ENCODE measurements at places on chromosomes 16 and 17.
A peak's percentile ranks its signal among the peaks of the same experiment; 100 is the strongest.

DNA sequence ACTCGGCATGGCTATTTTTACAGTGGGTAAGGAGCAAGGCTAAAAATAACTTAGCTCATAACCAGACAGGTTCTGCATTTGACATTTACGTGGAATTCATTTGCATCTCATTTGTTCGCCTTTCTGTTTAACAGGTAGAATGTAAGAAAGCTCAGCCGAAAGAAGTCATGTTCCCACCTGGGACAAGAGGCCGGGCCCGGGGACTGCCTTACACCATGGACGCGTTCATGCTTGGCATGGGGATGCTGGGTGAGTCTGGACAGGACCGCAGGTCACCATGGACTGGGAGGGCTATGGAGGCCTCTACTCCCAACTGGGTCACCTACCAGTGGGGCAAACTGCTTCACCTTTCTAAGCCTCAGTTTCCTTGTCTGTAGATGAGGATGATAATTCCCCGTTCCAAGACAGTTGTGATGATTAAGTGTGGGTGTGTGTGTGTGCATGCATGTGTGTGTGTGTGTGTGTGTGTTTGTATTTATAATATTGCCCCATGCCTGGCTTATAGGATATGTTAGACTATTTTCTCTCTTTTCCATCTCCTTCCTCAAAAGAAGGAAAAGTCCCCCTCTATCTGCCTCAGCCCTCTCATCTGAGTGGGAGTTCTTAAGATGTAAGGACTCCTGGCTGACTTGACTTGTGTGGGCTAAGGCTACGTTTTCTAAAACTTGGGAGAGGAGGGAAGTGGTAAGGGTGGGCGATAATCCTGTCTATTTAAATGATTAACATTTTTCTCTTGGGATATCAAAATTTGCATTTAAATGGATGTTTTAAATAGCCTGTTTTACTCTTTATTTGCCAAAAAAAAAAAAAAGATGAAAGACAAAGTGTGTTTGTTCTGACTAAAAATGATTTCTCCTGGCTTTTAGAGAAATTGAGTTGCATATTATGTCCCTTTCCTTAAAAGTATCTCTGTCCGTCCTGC is 129.0 kb downstream of the CCDC182 start:
- no peak for DNase-seq

GRCh38 chr17:10875984-10876555 is 38.2 kb upstream of the PIRT start:
- DNase-seq, result no peak

- no peak for DNase-seq
These were observed 903.9 kb downstream of the CDH11 start for GRCh38 chr16:64217789-64218535.

GRCh38 chr17:74467221-74467951 is 952 bp downstream of the CD300A start:
- DNase-seq, result no peak

DNA sequence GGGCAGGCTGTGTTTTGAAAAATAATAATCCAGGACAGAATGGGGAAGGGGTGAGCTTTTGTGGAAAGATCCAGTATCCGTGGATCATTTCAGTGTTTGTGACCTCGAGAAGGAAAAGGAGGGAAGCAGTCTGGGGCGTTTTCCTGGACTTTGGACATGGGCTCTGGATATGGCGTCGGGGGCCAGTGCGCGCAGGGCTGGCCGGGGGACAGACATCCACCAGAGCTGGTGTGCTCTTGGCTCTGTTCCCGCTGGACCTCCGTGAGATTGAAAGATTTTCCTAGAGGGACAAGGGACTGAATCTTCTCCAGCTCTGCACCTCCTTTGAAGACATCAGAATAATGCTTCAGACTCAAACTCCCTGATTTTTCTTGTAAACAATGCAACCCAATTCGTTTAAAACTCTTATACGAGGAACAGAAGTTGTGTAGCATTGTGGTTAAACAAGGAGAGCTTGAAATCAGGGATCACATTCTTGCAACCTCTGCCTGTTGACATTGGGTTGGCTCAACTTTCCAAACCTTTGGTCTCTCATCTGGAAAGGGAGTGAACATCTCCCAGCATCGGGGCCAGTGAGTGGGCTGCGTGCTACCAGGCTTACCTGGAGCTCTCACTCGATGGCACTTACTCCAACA is 75.9 kb downstream of the C16orf95 start:
- DNase-seq, result no peak

- no peak for DNase-seq
These were observed 114.5 kb upstream of the GSE1 start for GRCh38 chr16:85498607-85499006.

DNA sequence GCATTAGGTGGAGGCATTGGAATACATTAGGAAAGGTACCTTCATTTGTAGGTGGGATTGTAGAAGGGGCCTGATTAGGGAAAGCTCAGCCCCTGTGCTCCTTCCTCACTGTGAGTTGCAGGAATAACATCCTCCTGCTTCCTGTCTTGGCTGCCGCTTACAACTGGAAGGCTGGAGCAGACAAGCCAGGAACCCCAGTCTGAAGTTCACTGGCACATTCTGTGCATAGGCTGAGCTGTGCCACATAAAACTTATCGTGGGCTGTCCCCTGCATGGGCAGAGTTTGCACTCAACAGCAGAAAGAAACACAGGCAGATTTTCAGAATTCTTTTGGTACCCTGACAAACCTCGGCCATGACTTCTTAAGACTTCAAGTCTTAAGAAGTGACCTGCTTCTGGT is 200.1 kb downstream of the SALL1 start:
- DNase-seq, result no peak

GRCh38 chr16:55628306-55628968 is 27.4 kb upstream of the SLC6A2 start:
- DNase-seq, result no peak

DNA sequence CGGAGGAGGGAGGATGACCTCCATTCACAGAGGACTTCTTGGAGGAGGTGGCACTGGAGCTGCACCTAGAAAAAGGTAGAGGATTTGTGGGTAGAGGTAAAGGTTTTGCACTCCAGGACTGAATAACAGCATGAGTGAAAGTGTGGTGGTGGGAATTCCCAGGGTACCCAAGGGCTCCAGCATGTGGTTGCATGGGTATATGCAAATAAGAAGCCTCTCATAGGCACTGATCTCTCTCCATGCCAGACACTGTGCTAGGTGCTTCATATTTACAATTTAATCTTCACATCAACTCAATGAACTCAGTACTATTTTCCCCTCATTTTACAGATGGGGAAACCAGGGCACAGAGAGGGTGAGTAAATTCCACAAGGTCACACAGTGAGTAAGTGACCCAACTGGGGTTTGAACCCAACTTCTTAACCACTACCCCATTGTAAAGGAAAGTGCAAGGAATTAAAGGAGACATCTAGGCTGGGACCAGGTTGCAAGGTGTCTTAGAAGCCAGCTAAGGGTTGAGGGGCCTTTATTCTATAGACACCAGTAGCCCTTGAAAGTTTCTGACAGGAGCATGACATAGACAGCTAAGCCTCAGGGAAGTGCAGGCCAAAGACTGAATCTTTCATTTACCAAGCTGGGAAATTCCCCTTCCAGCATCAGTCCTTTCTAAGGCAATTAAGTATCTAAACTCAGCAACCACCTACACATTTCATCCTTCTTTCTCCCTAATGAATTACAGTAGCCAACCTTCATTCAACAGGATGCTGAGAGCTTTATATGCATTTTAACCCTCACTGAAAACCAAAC is 21.3 kb downstream of the SCNN1B start:
- no peak for DNase-seq

DNA sequence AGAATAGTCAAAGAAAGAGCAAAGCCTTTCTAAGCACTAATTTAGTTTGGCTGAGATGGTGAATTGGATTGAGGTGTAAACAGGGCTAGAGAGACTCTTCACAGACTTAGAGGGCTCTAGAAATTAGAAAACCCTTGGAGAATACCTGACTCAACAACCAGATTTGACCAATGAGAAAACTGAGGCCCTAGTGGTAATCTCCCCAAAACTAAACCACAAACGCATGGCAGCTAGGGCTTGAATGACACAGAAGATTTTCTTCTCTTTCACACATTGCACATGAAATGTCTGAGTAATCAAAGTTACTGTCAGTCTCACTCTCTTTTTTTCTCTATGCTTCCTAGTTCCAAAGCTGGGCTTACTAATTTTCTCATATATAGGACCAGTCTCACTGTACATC is 314.5 kb upstream of the KCNJ16 start:
- no peak for DNase-seq

- DNase-seq, result no peak
These were observed 16.5 kb upstream of the AKTIP start for GRCh38 chr16:53519417-53520091.

DNA sequence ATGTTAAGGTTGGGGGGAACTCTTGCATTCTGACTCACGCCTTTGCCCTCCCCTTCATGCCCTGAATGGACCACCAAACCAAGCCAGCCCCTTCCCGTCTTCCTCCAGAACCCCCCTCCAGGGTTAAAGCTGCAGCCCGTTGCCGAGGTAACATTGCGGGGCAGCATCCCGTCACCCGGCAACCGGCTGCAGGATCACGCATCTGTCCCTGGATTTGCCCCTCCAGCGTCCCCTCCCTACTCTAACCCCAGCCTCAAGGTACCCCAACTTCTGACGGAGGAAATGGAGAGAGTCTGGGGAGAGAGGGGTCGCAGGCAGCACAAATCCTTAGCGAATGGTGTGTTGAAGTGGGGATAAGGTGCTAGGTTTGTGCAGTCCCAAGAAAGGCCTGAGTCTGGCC is 563 bp upstream of the NLGN2 start:
- no peak for DNase-seq

DNA sequence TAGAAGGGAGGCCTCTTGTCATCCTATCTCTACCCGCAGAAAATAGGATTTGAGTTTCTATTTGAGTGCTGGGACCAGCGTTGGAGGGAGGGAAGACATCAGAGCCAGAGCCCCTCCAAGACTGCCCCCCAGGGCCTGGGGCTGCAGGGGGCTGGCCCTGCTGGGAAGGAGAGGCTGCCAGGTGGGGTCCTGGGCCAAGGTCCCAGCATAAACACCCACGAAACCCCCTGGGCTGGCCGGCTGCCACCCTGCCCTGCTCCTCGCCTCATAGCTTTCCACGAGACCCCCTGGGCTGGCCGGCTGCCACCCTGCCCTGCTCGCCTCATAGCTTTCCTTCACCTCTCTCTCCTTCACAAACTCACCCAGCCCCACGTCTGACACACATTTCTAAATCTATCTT is 10.6 kb upstream of the TEX19 start:
- DNase-seq, result no peak

DNA sequence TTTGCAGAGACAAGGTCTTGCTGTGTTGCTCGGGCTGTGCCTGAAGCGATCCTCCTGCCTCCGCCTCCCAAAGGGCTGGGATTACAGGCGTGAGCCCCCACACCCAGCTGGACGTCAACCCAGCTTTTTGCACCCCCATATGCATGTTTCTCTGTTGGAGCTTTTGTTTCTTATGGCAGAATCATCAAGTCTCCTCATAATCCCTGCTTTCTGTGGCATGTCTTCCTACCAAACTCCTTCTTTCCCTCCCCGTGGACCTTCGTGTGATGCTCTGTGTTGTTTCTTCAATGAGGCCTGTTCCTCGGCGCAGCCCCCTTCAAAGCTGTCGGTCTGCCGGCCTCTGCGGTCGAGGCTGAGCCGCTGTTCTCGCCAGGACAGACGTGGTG is 71.6 kb downstream of the METRNL start:
- no peak for DNase-seq

- no peak for DNase-seq
These were observed 4.7 kb upstream of the BCAR1 start for GRCh38 chr16:75256059-75256571.

DNA sequence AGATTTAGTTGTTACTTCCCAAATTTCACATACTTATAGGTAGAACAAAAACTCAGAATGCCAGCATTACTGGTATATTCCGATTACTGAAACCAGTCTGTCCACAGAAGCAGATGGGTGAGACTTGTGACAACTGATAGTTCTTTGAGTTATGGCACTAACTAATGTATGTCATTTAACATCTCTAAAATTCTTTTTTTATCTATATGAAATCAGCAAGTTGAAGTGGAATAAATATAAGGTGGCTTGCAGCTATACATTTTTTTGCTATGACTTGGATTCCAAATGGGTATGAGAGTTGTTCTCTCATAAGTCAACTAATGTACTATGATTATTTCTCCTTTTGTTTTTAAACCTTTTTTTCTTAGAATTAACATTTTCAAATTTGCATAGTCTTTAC is 69.1 kb downstream of the VMP1 start:
- no peak for DNase-seq

- DNase-seq, result no peak
These were observed 10.1 kb upstream of the PIPOX start for GRCh38 chr17:29032857-29033197.

DNA sequence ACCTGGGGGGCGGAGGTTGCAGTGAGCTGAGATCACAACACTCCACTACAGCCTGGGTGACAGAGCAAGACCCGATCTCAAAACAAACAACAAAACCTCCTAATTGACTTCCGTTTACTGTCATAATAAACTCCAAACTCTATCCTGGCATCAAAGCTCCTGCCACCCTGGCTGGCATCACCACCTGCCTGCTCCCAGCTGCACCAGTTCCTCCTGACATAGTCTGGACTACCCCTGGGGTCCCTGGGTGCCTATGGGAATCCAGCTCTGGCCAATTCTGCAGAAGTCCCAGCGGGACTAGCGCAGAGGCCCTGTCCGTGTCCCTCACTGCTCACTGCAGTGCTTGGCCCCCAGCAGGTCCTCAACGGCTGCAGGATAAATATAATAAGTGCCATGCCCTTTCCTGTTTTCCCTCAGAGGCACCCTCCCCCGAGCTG is 723 bp downstream of the NTHL1 start:
- DNase-seq, result no peak

GRCh38 chr17:74851612-74852236 is 8.0 kb downstream of the GRIN2C start:
- no peak for DNase-seq

DNA sequence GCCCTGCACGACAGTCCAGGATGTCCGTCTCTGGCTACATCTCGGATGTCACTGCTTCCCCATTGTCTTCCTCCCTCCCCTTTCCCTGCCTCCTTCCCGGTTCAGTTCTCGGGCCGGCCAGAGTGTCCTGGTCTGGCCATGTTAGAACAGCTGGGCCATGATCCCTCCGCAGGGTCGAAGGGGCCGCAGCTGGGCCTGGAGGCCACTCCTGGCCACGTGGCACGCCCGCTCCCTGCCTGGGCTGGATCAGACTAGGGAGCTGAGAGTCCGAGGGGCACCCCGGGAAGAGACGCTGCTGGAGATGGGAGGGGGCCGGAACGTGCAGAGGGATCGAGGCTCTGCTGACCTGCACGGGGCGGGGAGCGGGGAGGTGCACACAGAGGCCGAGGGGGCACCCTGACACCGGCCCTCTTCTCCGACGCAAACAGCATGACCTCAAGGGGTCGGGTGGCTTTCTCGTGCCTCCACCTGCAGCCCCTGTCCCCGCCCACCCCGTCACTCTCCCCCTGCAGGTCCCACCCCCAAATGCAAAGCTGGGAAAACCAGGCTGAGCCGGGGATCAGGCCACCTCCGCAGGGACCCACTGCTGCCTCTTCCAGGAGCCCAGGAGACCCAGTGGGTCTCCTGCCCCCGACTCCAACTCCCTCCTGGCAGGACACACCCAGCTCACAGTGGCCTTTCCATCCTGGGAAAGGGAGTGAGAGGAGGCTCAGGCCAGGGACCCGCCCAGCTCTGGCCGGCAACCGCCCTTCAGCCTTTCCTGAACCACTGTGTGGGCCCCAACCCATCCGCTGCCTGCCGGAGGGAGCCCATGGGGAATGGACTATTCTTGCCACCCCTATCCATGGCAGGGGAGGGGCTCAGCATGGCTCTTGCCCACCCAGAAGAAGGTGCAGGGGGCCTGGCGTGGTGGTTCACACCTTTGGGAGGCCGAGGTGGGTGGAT is 38.5 kb downstream of the CTU2 start:
- DNase-seq, result no peak

- no peak for DNase-seq
These were observed 126.6 kb upstream of the SDK2 start for GRCh38 chr17:73770849-73771229.

GRCh38 chr16:78996790-78997189 is 603.7 kb downstream of the MAF start:
- peak; percentile 86 for DNase-seq
